ENCODE measurements at places on chromosomes 3 and 15.
A peak's percentile ranks its signal among the peaks of the same experiment; 100 is the strongest.

DNA sequence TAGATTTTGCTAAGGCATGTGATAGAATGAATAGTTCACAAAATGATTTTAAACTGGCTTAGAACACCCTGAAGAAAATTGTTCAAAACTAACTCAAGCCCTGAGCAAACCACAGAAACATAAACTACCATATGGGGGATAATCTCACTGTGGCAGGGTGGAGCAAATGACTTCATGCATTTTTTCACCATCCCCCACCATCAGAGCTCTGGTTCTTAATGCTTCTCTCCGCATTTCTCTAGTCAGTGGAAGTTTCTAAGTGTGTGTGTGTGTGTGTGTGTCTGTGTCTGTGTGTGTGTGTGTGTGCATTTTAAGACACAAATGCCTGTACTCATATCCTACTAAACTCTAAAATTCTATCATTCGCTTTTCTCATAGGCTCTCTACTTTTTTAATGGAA lies 107.1 kb upstream of the PHLDB2 start:
- peak; percentile 87 for DNase-seq

DNA sequence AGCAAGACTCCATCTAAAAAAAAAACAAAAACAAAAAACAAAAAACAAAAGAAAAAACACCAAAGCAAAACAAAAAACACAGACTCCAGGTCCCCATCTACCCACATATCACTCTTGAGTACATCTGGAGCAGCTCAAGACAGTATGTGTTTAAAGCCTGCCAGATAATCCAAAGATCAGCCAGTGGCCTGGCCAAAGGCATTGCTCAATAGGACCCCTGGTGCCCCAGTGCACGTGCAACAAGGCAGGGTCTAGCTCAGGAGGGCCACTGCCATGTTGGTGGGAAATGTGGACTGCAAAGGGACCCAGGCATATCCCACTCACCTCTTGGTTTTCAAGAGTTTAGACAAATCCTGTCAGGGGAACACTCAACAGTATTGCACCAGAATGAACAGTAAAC lies 279.5 kb downstream of the RPLP1 start:
- no peak for DNase-seq

DNA sequence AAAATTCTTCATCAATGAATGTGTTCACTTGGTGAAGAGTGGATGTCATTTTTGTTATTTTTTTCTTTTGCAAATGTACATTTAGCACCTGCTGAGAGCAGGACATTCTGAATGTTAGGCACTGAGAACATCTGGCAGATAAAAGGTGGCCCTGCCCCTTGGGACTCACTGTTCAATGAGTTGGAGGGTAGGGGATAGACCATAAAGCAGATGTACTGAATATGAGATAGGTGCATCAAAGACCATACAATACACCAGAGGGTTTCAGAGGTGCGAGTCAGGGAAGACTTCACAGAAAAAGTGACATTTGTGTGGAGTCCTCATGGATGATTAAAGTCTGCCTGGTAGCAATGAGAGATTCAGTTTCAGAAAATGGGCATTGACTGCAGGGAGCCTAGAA lies 34.2 kb downstream of the EEFSEC start:
- DNase-seq: no peak

- DNase-seq: no peak
Observed at GRCh38 chr3:182814419-182815062, 21.2 kb downstream of the ATP11B start.

DNA sequence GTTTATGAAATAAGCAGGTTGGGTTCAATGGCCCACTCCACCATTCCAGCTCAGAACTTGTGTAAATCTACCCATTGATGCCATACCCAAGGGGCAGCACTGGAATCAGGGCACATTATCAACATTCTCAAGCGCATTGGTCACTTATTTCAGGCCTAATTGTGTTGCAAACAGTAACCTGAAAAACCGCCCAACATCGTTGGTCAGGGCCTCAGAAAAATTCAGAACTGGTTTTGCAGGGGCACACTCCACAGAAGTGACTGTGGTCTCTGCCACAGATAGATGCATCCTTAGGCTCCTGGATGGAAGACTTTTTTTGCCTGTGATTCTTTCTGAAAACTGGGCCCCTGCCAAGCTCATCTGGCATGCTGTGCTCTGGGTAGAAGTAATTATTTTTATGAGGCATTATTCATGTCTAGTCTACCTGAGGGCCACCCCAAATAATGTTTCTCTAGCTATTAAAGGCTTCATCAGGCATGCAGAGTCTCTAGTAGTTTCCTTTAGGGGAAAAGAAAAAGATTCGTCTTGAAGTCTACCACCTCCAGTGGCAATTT lies 21.7 kb upstream of the LRTM1 start:
- no peak for DNase-seq

DNA sequence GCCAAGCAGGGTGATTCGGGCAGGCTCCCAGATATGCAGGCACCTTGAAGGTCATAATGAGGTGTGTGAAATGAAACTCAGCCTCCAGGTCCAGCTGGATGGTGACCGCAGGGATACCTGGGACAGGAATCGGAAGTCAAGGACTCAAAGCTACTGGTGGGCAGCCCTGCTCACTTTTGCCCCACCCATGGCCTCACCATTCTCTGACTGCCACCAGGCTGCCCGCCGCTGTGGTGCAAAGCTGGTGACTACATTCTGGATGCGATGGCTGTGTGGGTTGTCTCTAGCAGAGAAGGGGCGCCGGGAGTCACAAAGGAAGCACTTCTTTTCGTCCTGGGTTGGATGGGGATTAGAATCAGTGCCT lies 795 bp downstream of the LAMB2 start:
- DNase-seq: no peak

DNA sequence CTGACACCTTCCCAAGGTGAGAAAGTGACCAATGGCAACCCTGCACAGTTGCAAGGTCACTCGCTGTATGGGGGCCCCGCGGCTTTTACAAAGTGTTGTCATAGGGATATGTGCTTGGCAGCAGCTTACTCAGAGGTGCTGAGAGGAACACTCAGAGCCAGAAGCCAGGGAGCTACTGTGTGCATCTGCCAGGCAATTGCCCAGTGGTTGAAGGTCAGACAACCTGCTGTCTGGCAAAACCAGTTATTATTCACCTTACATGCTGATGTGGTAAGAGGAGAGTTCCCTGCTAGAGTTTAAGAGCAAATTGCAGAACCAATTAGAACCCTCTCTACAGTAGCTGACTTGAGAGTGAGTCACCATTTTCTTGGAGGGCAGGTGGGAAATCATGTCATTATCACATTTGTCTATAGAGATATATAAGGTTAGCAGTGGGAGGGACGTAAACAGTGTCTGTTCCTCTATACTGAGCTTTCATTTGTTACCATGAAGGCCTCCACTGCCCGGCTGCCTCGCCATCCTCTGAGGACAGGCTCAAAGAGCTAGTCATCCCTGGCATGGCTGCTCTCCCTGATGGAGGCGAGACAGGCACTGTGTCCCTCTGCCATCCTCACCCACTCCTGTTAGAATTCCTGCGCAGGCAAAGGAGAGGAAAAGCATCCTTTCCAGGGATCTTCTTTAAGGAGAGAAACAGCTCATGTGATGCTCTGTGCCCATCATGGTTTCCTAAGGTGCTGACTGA lies 274.4 kb downstream of the PLCL2 start:
- DNase-seq: no peak

GRCh38 chr15:53586799-53587198 lies 172.7 kb downstream of the WDR72 start:
- no peak for DNase-seq
